ENCODE measurements at places on chromosomes 6 and 20.

- no peak for DNase-seq
Measured at GRCh38 chr6:64252256-64252655, 616.7 kb downstream of the PHF3 start.

DNA sequence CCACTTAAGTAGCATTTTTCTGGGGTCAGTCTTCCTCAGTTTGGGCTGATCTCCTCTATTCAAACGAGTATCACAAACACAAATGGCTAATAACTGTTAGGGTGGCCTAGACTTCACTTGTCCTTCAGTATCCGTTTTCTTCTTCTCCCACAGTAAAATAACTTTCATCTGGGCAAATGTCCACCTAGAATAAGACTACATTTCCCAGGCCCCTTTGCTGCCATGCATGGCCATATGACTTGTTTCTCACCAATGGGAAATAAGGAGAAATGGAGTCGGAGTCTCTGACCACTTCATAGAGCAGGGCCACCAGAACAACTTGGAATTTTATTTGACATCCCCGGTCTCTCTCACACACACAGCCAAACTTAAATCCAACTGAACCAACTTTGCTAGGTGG lies 51.4 kb downstream of the SULF2 start:
- DNase-seq = no peak

DNA sequence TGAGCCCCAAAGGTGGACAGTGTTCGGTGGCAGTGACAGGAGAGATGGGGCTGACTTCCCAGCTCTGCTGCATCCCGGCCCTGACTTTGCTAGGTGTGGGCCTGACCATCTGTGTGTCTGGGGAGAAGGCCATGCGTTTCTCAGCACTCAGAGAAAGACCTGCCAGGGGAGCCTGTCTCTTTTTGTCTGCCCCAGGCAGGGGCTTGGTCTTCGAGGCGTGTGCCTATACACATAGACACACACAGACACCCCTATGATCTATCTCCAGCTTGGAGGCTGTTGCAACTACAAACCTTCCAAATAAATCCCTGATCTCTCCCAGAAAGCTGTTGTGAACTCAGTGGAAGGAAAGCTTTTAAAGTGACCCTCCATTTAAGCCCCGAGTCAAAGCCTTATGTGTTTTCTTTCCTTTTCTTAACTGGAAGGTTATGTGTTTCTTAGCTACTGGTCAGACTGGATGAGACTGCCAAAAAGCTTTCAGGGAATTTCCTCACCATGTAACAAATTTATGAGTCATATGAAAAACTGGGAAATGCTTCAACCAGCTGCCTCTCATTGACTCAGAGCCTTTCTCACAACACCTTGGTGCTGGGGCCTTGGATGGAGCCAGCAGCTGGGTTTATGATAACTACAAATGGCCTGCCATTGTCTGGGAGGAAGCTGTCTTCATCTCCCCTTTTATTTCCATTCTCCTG lies 102.6 kb downstream of the CDC5L start:
- DNase-seq = no peak

DNA sequence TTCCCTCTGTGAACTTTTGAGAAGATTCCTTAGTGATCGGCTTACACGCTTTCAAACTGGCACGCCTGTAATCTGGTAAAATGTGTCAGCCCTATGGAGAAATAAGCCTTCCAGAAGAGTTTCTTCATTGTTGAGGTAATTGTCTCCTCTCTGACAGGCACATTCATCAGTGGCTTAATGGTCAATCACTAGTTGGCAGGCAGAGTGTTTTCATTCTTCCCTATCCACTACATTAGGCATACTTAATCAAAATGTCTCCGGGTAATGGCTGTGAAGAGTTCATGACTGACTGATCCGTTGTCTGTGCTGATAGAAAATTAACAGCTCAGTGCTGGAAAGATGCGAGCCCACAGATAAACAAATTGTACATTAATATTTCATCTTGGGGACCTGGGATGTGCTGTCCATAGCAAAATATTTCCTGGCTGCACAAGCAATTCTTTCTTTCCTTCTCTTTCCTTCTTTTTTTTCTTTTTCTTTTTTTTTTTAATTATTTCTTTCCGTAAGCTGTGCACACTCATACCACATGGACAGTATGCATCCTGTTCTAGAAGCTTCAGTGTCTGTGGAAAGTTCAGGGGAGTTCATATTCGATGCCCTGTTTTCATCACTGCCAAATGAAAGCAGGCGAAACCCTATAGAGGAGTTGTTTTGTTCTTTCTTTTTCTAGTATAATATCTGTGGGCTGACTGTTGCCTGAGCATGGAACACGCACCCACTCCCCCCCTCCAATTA lies 31.4 kb downstream of the TSHZ2 start:
- no peak for DNase-seq

DNA sequence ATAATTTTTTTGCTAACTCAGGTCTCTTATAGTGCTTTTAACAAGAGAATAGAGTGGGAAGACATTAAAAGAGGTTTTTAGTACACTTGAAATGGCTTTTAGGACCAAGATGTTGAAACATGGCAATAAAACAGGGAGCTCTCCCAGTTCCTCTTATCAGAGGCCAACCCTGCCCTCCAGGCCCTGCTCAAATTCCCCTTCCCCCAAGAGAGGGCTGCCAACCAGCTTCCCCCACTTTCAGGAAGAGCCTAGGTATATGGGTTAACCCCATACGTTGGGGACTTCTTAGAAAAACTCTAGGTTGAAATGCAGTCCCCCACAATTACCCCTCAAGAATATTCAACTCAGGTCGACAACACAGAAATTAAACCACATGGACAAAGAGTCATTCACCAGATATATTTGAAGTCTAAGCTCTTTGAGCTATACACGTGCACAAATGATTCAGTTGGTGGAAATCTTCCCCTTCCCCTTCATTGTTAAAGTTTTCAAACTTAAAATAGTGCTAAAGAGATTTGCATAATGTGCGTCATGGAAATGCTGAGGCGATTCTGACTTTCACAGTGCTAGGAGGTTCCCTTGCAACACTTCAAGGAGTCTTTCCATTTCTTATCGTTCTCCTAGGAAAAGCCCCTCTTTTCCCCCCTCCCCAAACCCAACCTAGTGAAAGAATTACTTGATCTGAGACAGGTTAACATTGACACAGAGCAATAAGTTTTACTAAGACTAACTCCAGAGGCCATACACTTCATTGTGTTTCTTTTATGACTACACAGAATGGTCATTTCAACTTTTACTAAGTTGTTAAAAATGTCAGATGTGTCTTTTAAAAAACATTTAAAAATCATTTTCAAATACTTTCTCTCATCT lies 49.8 kb upstream of the ENPP5 start:
- no peak for DNase-seq

DNA sequence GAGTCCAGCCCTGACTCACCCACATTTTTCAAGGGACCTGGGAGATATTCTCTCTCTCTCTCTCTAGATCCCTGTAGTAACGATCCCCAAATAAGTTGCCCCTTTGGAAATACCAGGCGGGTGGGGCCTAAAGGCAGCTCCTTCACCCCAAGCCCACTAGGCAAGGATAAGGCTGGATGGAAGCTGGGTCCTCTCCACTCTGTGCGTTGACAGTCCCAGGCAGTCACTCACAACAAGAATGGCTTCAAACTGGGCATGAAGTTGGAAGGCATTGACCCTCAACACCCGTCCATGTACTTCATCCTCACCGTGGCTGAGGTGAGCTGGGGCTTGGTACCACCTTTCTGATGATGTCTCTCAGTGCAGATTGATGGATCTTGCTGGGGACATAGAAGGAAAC lies 21.6 kb downstream of the L3MBTL1 start:
- DNase-seq = no peak

DNA sequence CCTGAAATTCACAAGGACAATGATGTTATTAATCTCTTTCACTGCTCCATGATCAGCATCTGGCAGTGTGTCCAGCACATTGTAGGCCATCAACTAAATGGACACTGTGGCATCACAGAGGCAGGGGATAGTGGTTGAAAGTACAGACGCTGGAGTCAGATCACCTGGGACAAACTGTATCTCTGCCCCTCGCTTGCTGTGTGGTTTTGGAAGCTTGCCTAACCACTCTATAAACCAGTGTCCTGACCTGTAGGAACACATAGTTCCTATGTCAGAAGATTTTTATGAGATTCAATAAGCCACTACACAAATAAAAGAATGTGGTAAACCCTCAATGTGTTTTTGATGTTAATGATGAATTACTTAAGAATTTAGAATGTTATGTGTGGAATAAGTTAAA lies 219.3 kb upstream of the RNF217 start:
- no peak for DNase-seq

DNA sequence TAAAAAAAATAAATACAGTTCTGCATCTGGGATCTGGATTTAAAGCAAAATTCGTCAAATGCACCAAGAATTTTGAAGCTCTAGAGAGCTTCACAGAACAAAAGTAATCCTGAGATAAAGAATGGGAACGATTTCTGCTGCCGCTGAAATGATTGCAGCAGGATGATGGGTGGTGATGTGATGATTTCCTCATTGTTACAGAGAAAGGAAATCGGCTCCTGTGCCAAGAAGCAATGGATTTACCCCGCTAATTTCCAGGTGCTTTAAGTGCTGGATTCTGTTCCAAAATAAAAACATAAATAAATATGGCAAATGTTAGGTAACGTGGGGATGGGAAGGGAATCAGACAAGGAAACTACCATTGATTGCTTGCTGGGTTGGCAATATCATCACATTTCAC lies 1067.9 kb upstream of the MAP3K7 start:
- no peak for DNase-seq

- no peak for DNase-seq
Measured at GRCh38 chr6:124869416-124869815, 92.8 kb upstream of the RNF217 start.

DNA sequence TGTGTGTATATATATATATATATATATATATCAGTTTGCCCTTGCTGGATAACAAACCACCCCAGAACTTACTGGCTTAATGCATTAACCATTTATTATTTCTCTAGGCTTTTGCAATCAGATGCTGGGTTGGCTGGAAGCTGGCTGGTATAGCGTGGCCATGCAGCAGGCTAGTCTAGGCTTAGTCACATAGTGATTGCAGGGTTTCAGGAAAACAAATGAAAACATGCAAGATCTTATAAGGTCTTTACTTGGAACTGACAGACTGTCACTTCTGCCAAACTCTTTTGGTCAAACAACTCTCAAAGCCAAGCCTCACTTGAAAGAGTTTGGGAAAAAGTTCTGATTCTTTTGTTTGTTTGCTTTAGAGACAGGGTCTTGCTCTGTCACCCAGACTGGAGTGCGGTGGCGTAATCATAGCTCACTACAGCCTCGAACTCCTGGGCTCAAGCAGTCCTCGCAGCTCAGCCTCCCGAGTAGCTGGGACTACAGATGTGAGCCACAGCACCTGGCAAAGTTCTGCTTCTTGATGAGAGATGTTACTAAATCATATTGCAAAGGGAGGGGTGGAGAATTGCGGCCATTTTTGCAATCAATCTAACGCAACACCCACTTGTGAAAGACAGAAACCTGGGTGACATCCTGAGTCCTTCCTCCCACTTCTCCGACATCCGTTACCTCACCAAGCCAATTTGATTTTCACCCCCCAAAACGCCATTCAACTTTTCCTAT lies 74.6 kb upstream of the RNF24 start:
- DNase-seq = no peak

- DNase-seq = no peak
Measured at GRCh38 chr20:59470521-59470920, 133.8 kb upstream of the PHACTR3 start.

- no peak for DNase-seq
Measured at GRCh38 chr6:169787797-169788196, 36.4 kb downstream of the ERMARD start.

DNA sequence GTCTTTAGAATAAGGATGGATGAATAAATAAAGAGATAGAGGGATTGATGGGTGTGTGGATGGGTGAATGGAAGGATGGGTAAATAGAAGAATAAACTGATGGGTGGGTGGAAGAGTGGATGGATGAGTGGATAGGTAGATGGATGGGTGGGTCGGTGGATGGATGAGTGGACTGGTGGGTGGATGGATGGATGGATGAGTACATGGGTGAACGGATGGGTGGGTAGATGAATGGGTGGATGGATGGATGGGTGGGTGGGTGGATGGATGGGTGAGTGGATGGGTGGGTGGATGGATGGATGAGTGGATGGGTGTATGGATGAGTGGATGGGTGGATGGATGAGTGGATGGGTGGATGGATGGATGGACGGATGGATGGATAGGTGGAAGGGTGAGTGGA lies 65.7 kb upstream of the FOXC1 start:
- no peak for DNase-seq

- no peak for DNase-seq
Measured at GRCh38 chr6:28862077-28862476, 61.7 kb downstream of the TRIM27 start.

DNA sequence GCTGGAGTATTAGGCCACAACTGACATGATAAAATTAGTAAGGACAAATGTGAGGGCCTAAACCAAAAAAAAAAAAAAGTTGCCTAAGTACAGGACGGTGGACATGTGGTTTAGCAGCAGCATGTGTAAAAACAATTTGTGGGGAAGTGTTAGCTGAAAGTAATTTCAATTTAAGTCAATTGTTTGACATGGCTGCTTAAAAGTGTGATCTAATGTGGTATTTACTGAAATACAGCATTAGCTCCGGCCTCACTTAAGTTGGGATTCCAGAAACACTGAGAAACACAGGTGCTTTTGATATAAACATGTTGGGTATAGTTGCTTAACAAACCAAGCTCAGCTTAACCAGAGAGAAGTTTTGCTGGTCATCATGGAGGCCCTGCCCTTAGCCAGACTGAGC lies 119.7 kb downstream of the FYN start:
- DNase-seq = no peak

GRCh38 chr6:168683621-168684020 lies 242.6 kb downstream of the SMOC2 start:
- no peak for DNase-seq

DNA sequence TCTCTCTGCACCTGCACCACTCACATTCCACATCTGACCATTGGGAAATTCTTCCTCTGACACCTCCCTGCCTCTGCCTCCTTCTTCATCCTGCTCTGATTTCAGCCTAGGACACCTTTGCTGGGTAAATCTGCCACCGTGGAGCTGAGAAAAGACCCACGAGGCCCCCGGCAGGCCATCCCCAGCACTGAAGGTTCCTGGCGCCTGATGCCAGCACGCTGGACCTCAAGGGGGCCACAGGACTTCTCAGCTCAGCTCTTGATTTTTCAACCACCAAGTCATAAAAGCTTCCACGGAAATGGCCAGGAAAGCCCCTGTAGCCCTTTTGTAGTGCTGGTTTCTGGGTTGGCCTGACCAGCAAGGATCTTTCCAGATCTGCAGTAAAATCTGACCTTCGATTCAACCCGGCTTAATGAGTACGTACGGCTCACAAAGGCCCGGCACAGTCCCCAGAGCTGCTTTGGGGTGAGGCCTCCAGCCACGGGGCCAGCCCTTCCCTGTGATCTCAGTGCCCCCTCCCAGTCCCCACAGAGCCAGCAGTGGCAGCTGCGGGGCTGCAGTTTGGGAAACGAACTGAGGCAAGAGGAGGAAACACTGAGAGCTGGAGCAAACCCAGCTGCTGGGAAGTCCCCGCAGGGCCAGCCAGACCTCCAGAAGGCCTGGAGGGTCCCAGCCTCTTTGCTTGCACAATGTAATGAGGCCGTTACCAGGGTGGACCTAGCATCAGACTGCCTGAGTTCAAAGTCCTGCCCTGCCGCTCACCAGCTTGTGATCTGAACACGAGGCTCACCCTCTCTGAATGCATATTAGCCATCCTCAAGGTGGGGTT lies 157.5 kb downstream of the BMP7 start:
- no peak for DNase-seq

- DNase-seq = no peak
Measured at GRCh38 chr6:111992851-111993250, 61.1 kb upstream of the CCN6 start.

GRCh38 chr6:51842061-51842803 lies 245.2 kb downstream of the PKHD1 start:
- DNase-seq = no peak

- no peak for DNase-seq
Measured at GRCh38 chr6:128690063-128690462, 169.7 kb upstream of the PTPRK start.

GRCh38 chr20:4524792-4525191 lies 196.9 kb upstream of the PRND start:
- DNase-seq = no peak
